ENCODE measurements at places on chromosomes 11 and 22. TPM values are rescaled to one million over a fixed set of nuclear protein-coding genes. Genes with fewer than 3 reads are reported as not detected.
A peak's percentile ranks its signal among the peaks of the same experiment; 100 is the strongest.

- DNase-seq: peak; percentile 91
Measured at GRCh38 chr11:46826310-46827044, 19.6 kb downstream of the CKAP5 start.

GRCh38 chr11:118984825-118985224 is 13.1 kb upstream of the CENATAC start:
- DNase-seq: no peak

GRCh38 chr11:7586376-7586775 is 72.6 kb downstream of the PPFIBP2 start:
- DNase-seq: no peak

- peak; percentile 37 for DNase-seq
Measured at GRCh38 chr11:199004-199581, 6.2 kb downstream of the SCGB1C1 start.

- DNase-seq: no peak
Measured at GRCh38 chr11:70265341-70265740, 5.1 kb upstream of the PPFIA1 start.

GRCh38 chr11:35165423-35166368 is 26.7 kb downstream of the CD44 start:
- peak; percentile 40 for DNase-seq

DNA sequence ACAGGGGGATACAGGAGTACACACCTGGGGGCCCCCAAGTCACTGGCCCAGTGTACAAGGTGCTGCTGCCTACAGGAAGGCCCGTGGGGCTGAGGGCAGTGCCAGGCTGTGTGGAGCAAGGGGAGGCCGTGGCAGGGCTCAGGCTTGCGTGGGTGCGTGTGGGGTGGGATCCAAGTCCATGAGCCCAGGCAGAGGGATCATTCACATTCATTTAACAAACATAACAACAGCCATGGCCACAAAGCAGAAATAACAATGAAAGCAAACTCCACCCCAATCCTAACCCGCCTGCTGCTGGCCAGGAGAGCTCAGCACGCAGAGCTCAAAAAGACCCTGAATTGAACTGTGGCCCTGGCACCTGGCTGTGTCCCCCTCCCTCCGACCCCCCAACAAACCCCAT is 17.0 kb upstream of the SCGB1A1 start:
- DNase-seq: no peak

- no peak for DNase-seq
Measured at GRCh38 chr11:31262761-31263160, 106.8 kb downstream of the DCDC1 start.

- DNase-seq: no peak
Measured at GRCh38 chr11:133576351-133576750, 44.0 kb upstream of the OPCML start.

DNA sequence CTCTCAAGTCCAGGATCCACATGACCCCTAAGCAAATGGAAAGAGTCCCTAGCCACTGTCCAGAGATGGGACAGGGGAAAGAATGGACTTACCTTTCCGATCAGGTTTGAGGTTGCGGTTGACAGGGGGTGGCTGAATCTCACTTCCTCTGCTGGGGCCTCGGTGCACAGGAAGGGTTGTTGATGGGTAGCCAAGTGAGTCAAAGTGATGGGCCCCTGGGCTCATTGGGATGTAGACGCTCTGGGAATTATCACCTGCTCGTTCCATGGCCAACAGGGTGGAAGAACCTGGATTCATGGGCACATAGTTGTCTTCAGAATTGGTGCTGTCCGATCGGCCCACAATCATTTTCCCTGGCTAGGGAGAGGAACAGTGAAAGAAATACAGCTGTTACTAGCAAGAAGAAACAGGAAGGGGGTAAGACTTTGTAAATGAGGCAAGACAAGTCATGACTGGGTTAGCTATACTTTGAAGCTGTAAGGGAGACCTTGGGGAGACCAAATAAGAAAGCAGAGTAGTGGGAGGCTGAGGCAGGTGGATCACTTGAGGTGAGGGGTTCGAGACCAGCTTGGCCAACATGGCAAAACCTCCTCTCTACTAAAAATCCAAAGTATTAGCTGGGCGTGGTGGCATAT is 34.7 kb downstream of the USP35 start:
- DNase-seq: no peak

DNA sequence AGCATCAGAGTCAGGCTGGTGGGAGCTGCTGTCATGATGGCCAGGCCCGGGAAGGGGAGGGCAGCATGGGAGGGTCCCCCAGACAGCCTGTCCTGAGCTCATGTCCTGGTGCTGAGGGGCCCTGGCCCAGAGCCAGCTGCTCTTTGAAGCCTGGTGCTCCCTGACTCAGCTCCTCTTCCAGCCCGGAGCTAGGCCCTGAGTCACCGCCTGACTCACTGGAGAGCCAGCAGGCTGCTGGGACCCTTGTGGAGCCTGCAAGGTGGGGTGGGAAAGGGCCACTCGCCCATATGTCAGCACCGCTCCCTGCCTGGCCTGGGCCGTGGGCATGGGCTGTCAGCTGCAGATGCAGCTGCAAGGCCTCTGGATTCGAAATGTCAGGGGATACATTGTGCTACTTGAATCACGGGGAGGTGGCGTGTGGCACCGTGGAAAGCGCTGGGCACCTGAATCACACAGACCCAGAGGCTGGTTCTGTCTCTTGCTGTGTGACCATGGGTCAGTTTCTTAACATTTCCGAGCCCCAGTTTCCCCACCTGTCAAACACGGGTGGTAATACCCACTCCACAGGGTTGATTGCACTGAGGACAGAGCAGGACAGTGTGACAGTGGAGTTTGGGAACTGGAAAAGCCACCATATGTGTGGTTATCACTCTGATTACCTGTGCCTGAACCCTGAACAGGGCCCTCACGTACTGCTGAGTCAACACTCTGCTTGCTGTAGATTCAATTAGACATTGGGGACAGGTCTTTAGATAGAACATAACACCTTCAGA is 4.4 kb downstream of the CACNA1I start:
- no peak for DNase-seq

- DNase-seq: no peak
Measured at GRCh38 chr11:67384851-67385366, 6.9 kb upstream of the RAD9A start.

DNA sequence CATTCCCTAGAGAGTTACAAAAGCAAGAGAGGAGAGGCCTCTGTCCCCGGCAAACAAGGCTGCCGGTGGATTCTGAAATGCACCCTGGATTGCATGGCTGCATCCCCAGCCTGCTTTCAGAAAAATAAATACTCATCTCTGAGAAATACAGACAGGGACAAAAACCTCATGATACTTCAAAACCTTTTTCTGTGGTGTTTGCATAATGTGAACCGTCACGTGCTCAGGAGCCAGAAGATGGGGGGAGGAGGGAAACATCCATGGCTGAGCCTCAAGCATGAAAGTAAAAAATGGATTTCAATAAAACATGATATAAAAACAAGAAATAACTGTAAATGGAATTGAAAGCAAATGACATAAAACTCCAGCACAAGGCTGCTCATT is 198.5 kb upstream of the NCAM1 start:
- DNase-seq: no peak

DNA sequence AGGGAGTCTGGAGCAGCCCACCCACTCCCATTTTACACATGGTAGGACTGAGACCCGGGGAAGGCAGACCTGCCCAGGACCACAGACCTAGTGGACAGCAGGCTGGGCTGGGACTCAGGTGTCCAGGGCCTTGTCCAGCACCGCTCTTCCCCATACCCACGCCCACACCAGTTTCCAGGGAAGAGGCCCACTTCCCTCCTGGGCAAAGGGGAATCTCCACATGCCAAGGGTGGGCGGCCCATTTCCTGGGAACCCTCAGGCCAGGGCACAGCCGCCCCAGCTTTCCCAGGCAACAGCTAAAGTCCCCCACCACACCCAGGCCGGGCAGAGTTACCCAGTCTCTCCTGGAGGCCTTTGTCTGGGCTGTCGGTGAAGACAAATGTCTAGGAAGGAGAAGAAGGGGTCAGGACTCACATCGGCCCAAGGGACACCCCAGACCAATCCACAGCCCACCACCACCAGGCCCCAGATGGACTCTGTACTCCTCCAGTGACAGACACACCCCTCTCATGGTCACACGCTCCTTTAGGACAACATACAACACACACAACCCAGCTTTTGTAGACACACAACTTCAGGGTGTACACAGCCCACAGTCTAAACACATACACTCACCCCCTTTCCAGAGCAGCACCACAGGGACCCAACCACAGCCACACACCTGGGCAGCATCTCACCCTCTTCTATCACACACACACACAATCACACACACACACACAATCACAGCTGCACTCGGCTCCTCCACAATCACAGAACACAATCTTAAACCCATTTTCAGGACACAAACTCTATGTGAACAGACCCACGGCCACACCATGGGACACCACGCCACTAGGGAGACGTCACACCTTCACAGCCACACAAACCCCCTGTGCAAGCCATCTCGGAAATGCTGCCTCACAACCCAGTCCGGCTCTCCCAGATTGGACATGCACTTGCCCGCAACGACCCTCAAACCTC is 5.5 kb downstream of the MFNG start:
- DNase-seq: no peak

- no peak for DNase-seq
Measured at GRCh38 chr11:61556621-61557020, 24.3 kb downstream of the SYT7 start.

DNA sequence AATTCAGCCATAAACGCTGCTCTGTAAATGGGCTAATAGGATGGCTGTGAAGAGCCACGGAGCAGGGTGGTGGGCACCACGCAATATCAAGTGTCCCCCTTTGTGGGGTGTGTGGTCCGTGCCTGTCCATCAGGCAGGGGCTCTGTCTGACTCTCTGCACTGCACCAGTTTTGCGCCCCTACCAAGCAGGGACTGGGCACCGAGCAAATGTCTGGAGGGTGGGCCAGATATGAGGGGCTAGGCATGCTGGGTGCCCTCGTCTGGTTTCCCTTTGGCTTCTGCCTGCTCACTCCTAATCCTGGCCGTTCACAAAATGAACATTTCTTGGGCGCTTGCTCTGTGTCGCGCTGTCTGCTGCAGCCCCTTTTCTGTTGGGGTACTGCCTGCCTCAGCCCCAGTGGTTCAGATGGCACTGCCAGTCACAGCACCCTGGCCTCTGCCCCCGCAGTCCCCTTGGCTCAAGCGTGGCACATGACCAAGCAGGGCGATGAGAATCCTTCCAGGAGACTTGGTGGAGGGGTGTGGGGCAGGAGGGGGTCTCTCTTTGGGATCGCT is 37.1 kb upstream of the CELSR1 start:
- DNase-seq: peak; percentile 28

- DNase-seq: no peak
Measured at GRCh38 chr11:110455718-110456117, 26.0 kb downstream of the FDX1 start.

DNA sequence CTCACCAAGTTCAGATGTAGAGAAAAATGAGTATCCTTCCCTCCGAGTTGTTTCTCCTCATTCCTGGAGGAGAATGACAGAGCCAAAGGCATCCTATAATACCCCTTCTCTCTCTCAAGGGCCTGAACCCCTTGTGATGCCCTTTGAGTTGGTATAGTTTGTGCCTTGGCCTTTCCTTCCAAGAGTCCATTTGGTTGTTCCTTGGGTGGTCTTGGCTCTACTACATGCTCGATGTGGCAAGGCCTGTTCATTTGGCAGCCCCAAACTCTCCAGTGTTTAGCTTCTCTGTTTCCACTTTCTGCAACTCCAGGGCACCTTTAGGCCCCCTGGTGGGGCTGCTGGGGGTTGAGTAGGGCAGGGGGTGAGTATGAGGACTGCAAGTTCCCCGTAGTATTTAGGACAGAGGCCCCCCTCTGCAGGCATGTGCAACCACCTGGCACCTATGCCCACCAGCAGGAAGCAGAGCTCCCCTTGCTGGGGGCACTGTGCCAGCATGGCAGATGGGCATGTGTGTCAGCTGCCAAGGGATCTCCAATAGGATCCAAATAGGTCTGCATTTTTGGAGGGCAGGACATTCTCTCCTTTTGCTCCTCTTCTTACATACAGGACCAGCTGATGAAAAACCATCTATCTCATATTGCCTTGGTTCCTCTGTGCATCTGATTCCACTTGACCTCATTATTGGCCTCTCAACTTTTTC is 217.2 kb upstream of the CADM1 start:
- DNase-seq: no peak

- DNase-seq: no peak
Measured at GRCh38 chr22:49136816-49137180, 690.9 kb downstream of the BRD1 start.

DNA sequence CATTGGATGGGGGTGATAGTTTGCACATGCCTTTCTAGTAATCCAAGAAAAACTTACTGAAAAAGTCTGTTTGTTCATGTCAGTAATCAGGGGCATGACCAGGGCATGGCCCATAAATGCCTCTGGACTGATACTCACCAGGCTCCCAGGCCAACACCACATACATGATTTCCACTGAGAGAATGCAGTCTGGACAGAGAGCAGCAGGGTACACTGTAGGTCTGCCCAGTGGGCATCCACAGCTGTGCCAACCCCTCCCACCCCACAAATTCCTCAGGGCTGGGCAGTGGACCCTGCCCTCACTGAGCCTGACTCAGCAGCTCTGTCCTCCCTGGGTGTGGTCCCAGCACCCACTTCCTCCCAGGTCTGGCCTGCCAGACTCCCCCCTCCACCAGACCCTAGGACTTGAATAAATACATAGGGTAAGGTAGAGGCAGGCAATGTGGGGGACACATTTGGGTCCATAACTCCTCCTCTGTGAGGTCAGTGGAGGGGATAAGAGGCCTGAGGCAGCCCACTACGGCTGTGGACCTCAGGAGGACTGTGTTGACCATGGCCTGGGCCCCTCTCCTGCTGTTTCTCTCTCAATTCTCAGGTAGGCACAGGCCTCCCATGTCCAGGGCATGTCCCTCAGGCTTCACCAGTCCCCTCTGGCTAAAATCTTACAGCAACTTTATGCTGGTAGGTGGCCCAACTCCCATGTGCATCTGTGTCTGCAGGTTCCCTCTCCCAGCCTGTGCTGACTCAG is 92.2 kb upstream of the TOP3B start:
- DNase-seq: no peak

GRCh38 chr11:75920848-75921247 is 105.8 kb downstream of the UVRAG start:
- no peak for DNase-seq

GRCh38 chr11:104624021-104624420 is 274.2 kb downstream of the CASP12 start:
- DNase-seq: no peak

Gene BTG4
- total RNA-seq: not detected

Gene C11orf21
- total RNA-seq: 43.6 TPM

Gene MCM5
- 10.2 TPM for total RNA-seq

Gene FGF19
- not detected for total RNA-seq

Gene SLC16A8
- not detected for total RNA-seq

Gene CRYBB3
- not detected for total RNA-seq

Gene GANAB
- 91.4 TPM for total RNA-seq

Gene OR51I1
- not detected for total RNA-seq

Gene SCO2
- total RNA-seq: not detected

Gene SYT7
- 23.7 TPM for total RNA-seq

Gene DCUN1D5
- 24.0 TPM for total RNA-seq

Gene OR4D5
- not detected for total RNA-seq

Gene UCP3
- 17.2 TPM for total RNA-seq

Gene OR56A1
- total RNA-seq: not detected

Gene TMEM191C
- 0.65 TPM for total RNA-seq

All from Right ventricle myocardium superior (tissue), 1 donor.